PC-9 (cell line): ENCODE measurements at places on chromosomes 6 and 20. TPM values are rescaled to one million over a fixed set of nuclear protein-coding genes. Genes with fewer than 3 reads are reported as not detected.

GRCh38 chr6:18211338-18211737 lies 53.0 kb downstream of the DEK start:
- H3K4me1 ChIP-seq = no peaks in the 10 kb centered on the region
- H3K36me3 ChIP-seq = no peaks in the 10 kb centered on the region
- DNase-seq = no peak
- no peak overlapping the region for H3K4me3 ChIP-seq
- H3K27me3 ChIP-seq = no peaks in the 10 kb centered on the region
- H3K27ac ChIP-seq = no peak overlapping the region

GRCh38 chr20:62782149-62782892 lies 14.0 kb upstream of the MRGBP start:
- no peak for DNase-seq
- H3K4me1 ChIP-seq = no peaks in the 10 kb centered on the region
- H3K4me3 ChIP-seq = no peak overlapping the region
- H3K27me3 ChIP-seq = no peaks in the 10 kb centered on the region

GRCh38 chr6:146884728-146885127 lies 286.0 kb downstream of the ADGB start:
- no peaks in the 10 kb centered on the region for H3K27me3 ChIP-seq
- no peak overlapping the region for H3K27ac ChIP-seq
- H3K4me3 ChIP-seq = no peak overlapping the region
- H3K4me1 ChIP-seq = no peaks in the 10 kb centered on the region

GRCh38 chr20:59785986-59786795 lies 147.2 kb downstream of the SYCP2 start:
- H3K27me3 ChIP-seq = peaks cover 19% of the 10 kb centered on the region; the same call in 1 of the 2 replicates
- DNase-seq = no peak
- no peaks in the 10 kb centered on the region for H3K36me3 ChIP-seq
- H3K4me3 ChIP-seq = no peak overlapping the region
- no peak overlapping the region for H3K27ac ChIP-seq

GRCh38 chr6:38567436-38567835 lies 72.3 kb downstream of the BTBD9 start:
- H3K4me1 ChIP-seq = no peaks in the 10 kb centered on the region
- H3K4me3 ChIP-seq = no peak overlapping the region
- no peak overlapping the region for H3K27ac ChIP-seq
- peak; percentile 35 for DNase-seq
- H3K27me3 ChIP-seq = no peaks in the 10 kb centered on the region

DNA sequence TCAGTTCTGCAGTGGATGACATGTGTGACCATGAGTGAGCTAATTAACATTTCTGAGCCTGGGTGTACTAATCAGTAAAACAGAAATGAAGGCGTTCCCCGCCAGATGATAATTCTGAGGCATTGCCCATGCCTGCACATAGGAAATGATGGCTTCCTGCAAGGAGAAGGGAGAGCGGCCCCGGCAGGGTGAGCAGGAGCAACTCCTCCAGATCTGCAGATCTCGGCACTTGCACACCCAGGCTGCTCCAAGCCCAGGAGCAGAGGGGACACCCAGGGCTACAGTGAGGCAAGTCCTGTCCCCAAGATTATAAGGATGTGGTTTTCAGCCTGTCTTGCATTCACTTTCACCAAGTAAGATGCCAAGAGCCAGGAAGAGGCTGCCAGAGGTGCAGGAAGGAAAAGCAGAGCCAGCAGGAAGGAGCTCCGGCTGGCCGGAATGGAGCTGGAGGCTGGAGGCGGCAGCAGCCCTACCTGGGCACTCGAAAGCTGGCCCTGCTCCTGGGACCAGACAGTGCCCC lies 177.5 kb upstream of the CST7 start:
- no peak overlapping the region for H3K4me3 ChIP-seq
- DNase-seq = no peak
- H3K27ac ChIP-seq = no peak overlapping the region
- H3K27me3 ChIP-seq = no peaks in the 10 kb centered on the region
- peaks cover 39% of the 10 kb centered on the region for H3K4me1 ChIP-seq

DNA sequence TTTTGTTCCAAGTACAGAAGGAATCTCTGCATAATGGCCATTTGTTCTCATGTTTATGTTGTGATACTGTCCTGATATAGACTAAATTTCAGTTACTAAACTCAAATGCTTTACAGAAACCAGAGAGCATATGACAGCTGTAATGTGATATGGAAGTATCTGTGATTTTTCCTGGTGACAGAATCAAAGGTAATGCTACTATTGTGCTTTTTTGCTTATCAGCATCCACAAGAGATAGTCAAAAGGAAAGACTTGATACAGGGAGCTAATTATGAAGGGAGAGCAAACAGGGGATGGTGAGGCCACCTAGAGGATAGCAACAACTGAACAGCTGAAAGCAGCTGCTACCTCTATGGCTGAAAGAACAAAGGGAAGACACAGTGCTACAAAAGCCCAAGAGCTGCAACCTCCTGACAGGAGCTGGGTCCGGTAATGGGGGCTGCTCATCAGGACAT lies 181.4 kb downstream of the PHF3 start:
- H3K27me3 ChIP-seq = no peaks in the 10 kb centered on the region
- no peaks in the 10 kb centered on the region for H3K4me1 ChIP-seq
- no peaks in the 10 kb centered on the region for H3K36me3 ChIP-seq
- H3K27ac ChIP-seq = no peak overlapping the region

DNA sequence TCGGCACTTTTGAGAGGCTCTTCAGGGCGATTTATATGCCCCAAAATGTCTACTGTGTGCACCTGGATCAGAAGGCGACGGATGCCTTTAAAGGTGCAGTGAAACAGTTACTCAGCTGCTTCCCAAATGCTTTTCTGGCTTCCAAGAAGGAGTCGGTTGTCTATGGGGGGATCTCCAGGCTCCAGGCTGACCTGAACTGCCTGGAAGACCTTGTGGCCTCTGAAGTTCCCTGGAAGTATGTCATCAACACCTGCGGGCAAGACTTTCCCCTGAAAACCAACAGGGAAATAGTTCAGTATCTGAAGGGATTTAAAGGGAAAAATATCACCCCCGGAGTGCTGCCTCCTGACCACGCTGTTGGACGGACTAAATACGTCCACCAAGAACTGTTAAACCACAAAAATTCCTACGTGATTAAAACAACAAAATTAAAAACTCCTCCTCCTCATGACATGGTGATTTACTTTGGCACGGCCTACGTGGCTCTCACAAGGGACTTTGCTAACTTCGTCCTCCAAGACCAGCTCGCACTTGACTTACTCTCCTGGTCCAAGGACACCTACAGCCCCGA lies 8.2 kb downstream of the GCNT2 start:
- peak overlapping the region; percentile 76 for H3K4me3 ChIP-seq
- no peaks in the 10 kb centered on the region for H3K27me3 ChIP-seq
- no peaks in the 10 kb centered on the region for H3K36me3 ChIP-seq
- DNase-seq = peak; percentile 72
- peaks cover 30% of the 10 kb centered on the region for H3K4me1 ChIP-seq

DNA sequence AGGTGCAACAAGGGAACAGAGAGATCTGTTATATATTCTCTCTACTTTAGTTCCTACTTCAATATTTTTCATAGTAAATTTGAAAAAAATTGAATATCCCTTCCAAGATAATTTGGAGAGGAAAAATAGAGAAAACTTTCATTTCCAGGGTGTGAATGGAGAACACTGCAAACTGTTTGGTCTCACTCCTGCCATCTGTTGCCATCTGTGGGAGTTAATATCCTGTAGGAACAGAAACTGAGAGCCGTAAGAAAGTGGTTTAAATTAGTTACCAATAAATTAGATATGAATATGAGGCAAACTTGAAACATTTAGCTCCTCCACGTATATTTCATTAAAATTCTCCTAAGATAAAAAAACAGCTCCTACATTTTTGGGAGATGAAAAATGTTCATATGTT lies 4.2 kb downstream of the ZNF337 start:
- no peaks in the 10 kb centered on the region; the same call in 1 of the 2 replicates for H3K36me3 ChIP-seq
- H3K27me3 ChIP-seq = no peaks in the 10 kb centered on the region
- peaks cover 7% of the 10 kb centered on the region; the same call in 1 of the 2 replicates for H3K4me1 ChIP-seq
- H3K27ac ChIP-seq = no peak overlapping the region

- H3K36me3 ChIP-seq = peaks cover 73% of the 10 kb centered on the region
- peak overlapping the region; percentile 59 for H3K27ac ChIP-seq
- no peaks in the 10 kb centered on the region for H3K27me3 ChIP-seq
- DNase-seq = no peak
- no peak overlapping the region for H3K4me3 ChIP-seq
Observed at GRCh38 chr6:47247227-47247797, 62.4 kb downstream of the TNFRSF21 start.

DNA sequence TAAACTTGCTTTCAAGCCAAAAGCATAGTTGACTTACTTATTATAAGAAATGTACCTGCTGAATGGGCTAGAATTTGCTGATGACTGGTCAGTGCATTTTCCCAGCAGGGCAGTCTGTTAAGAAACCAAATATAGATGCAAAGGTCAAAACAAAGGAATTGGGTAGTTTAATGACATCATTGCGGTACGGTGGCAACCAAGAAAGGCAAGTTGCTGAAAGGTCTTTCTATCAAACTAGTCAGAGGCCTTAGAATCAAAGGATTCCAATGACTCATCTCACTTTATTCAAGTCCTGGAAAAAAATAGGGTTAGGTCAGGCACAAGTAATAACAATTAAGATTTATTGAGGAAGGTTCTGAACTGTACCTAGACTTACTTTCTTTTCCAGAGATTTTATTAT lies 76.4 kb downstream of the KIZ start:
- H3K27me3 ChIP-seq = no peaks in the 10 kb centered on the region
- H3K36me3 ChIP-seq = no peaks in the 10 kb centered on the region
- no peak overlapping the region for H3K4me3 ChIP-seq
- no peak overlapping the region for H3K27ac ChIP-seq

- H3K36me3 ChIP-seq = peaks cover 14% of the 10 kb centered on the region
- H3K27ac ChIP-seq = no peak overlapping the region
Observed at GRCh38 chr6:160027076-160027475, 58.2 kb downstream of the IGF2R start.

DNA sequence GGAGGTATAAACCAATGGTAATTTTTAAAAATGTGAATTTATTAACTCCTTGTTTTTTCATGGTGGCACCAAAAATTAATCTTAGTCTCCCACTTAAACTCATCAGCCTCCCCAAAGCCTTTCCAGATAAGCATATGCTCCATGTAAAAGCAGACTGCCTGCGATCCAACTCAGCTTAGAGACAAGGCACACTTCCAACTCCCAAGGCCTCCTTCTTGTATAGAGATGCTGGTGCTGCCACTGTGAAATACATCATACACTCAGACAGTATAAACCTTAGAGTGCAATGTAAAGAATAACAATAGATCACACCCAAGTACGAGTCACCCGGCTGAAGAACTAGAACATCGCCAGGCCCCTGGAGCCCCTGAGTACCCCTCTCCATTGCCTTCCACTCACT lies 2.0 kb downstream of the ANKRD6 start:
- no peaks in the 10 kb centered on the region for H3K4me1 ChIP-seq
- H3K4me3 ChIP-seq = no peak overlapping the region
- no peaks in the 10 kb centered on the region for H3K36me3 ChIP-seq
- H3K27ac ChIP-seq = no peak overlapping the region

DNA sequence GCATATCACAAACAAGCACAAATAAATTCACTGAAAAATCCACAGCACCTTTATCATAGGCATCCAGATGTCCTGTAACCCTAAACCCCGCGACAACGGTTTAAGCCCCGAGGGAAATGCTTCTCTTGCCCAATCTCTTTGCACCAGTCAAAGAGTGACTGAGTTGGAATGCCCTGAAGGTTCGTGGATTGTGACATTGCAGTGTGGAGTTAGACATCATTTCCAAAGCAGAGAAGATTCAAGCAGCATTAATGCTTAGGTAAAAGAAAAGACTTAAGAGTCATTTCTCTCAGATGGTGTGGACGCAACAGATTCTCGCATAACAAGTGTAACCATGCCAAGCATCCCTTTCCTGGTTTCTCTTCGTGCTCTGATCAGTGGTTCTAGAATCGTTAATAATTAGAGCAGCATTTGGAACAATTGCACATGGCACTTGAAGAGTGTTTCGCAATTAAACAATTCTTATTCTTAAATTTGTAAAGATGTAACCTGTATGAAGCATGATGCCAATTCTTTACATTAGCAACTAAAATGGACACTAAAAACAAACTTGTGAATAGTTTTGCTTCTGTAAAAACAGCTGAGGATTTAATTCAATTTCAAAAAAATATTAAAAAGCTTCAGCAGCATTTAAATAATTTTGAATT lies 121.6 kb downstream of the HIVEP2 start:
- DNase-seq = no peak
- H3K36me3 ChIP-seq = 0 out of 2 replicates have a peak, but pooled peaks cover 6% of the 10 kb centered on the region
- no peak overlapping the region for H3K27ac ChIP-seq
- no peak overlapping the region for H3K4me3 ChIP-seq
- no peaks in the 10 kb centered on the region; the same call in 1 of the 2 replicates for H3K4me1 ChIP-seq

- no peaks in the 10 kb centered on the region for H3K36me3 ChIP-seq
- DNase-seq = peak; percentile 68
- no peak overlapping the region for H3K27ac ChIP-seq
Observed at GRCh38 chr20:37651932-37652331, 41.9 kb upstream of the CTNNBL1 start.

GRCh38 chr6:47924001-47924400 lies 142.2 kb downstream of the OPN5 start:
- DNase-seq = no peak
- H3K27me3 ChIP-seq = no peaks in the 10 kb centered on the region
- no peak overlapping the region for H3K4me3 ChIP-seq
- no peaks in the 10 kb centered on the region for H3K36me3 ChIP-seq

- no peak overlapping the region for H3K27ac ChIP-seq
- 0 out of 2 replicates have a peak, but pooled peaks cover 4% of the 10 kb centered on the region for H3K4me1 ChIP-seq
- DNase-seq = no peak
- no peak overlapping the region for H3K4me3 ChIP-seq
- H3K27me3 ChIP-seq = no peaks in the 10 kb centered on the region
Observed at GRCh38 chr6:104623052-104623690, 236.5 kb downstream of the HACE1 start.

GRCh38 chr6:148524976-148525375 lies 182.3 kb downstream of the SASH1 start:
- H3K27ac ChIP-seq = no peak overlapping the region
- H3K36me3 ChIP-seq = peaks cover 6% of the 10 kb centered on the region
- H3K27me3 ChIP-seq = no peaks in the 10 kb centered on the region
- DNase-seq = no peak

GRCh38 chr6:166826264-166826663 lies 130.1 kb downstream of the RNASET2 start:
- no peak overlapping the region for H3K27ac ChIP-seq
- peaks cover 25% of the 10 kb centered on the region; the same call in 1 of the 2 replicates for H3K27me3 ChIP-seq
- DNase-seq = no peak
- H3K36me3 ChIP-seq = no peaks in the 10 kb centered on the region
- no peaks in the 10 kb centered on the region for H3K4me1 ChIP-seq

DNA sequence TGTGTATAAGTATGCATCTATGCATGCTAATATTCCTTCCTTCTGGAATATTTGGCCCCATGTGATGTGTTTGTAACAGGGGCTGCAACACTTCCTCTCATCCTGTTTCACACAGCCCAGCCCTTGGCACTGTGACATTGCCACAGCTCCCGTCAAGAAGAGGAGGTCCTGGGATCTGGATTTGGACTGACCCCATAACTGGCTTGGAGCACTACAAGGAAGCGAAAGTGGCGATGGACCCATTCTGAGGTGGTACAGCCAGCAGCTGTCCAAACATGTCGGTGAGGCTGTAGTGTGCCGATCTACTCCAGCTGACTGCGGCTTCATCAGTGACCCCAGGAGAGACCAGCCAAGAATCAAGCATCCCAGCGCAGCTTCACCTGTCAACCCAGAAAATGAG lies 18.2 kb downstream of the SYNDIG1 start:
- DNase-seq = no peak
- no peak overlapping the region for H3K27ac ChIP-seq
- H3K4me1 ChIP-seq = no peaks in the 10 kb centered on the region
- no peak overlapping the region for H3K4me3 ChIP-seq

The PI3 gene
- total RNA-seq = 4.6 and 6.6 TPM in 2 replicates

The SLA2 gene
- total RNA-seq = not detected in 2 replicates

The RBBP9 gene
- total RNA-seq = 24.0 and 29.5 TPM in 2 replicates

The MRPL14 gene
- 96.3 and 97.9 TPM in 2 replicates for total RNA-seq

The SESN1 gene
- total RNA-seq = 6.1 and 6.5 TPM in 2 replicates

The MICB gene
- total RNA-seq = 26.7 and 37.8 TPM in 2 replicates

The HCK gene
- not detected in 2 replicates for total RNA-seq

The FOXS1 gene
- total RNA-seq = not detected in 2 replicates

The LRRC73 gene
- 0.55 and 1.5 TPM in 2 replicates for total RNA-seq

The GABRR1 gene
- not detected in 2 replicates for total RNA-seq

The C6orf15 gene
- total RNA-seq = 21.1 and 21.6 TPM in 2 replicates

The TAAR6 gene
- not detected in 2 replicates for total RNA-seq
